ENCODE measurements at places on chromosomes 11 and 22.
A peak's percentile ranks its signal among the peaks of the same experiment; 100 is the strongest.

- DNase-seq, result no peak
These were observed 25.5 kb downstream of the DRD2 start for GRCh38 chr11:113449743-113450142.

- peak; percentile 79 for DNase-seq
These were observed 17.3 kb upstream of the SLC29A2 start for GRCh38 chr11:66388780-66389386.

GRCh38 chr11:103552086-103552485 is 442.9 kb downstream of the DYNC2H1 start:
- no peak for DNase-seq

DNA sequence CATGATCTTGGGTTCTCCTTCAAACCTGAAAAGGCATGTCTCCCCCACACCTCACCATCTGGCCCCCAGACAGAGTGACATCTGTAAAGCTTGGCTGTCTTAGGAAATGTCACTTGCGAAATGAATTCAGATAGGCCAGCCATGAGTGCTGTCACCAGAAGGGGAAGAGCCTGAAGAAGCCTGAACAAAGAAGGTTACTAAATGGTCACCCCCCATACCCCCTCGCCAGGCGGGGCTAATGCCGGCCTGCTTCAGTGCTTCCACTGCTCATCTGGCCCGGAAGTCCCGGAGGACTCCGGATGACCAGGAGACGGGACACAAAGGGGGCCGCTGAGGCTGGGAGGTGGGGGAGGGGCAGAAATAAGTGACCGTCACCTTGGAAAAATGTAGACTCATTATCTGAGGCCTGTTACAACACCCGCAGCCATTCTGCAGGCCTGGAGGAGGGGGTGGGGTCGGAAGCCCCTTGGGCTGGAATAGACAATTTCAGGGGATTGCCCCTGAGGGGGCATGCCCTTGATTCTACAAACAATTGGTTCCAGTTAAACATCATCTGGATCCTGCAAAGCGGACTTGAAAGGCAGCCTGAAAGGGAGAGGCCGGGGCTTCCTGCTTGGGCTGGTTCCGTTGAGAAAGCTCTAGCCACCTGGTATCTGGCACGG is 43.2 kb downstream of the NAT10 start:
- DNase-seq, result no peak

DNA sequence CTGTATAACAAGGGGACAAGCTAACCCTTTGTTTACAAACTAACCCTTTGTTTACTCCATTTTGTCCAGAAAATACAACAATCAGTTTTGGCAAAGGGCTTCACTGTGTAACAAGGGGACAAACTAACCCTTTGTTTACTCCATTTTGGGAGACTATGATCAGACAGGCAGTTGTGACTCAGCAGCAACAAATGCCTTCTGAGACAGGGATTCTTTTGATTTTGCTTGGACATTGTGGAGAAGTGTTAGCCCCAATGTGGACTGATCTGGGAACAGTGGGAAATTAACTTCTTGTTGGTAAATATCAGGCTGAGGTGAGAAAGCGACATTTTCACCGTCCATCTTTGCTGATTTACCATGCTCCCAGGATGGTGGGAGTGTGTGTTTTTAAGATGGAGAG is 983 bp downstream of the EHF start:
- DNase-seq, result no peak

GRCh38 chr22:37765498-37765897 is 42.2 kb upstream of the GCAT start:
- DNase-seq, result no peak

DNA sequence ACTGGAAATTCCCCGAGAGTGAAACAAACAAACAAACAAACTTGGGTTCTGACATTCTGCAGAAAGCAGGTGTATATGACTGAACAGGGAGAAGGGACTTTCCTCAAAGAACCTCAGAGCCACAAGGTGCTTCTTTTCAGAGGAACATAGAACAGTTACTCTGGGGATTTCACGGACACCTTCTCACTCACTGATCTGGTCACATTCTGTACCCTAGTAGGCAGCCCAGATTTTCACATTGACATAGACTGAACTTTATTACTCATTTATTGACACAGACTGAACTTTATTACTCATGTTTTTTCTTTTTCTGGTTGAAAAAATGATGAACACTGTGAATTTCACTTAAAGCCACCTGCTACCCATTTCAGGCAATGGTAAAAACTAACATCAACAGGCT is 263.0 kb downstream of the OPCML start:
- no peak for DNase-seq

DNA sequence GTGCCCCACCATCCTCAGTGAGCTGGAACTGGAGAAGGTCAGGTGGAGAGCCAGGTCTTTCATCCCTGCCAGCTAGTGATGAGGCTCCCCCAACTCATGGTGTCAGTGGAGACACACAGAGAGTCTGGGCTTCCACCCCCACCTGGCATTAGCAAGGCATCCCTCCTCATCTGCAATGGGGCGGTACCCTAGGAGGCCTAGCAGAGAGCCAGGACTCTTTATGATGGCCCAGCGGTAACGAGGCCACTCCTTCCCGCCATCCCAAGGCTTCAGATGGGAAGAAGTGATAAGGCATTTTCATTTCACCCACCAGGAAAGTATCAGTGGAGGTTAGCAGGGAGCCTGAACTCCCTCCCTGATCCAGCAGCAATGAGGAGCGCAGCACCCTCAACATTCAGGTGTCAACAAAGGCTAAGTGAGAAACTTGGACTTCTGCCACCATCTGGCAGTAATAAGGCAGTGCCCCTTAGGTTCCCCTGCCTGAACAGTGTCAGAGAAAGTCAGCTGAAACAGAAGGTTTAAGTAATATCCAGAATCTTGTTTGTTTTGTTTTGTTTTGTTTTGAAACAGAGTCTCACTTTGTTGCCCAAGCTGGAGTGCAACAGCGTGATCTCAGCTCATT is 40.5 kb upstream of the FBLN1 start:
- DNase-seq, result no peak

DNA sequence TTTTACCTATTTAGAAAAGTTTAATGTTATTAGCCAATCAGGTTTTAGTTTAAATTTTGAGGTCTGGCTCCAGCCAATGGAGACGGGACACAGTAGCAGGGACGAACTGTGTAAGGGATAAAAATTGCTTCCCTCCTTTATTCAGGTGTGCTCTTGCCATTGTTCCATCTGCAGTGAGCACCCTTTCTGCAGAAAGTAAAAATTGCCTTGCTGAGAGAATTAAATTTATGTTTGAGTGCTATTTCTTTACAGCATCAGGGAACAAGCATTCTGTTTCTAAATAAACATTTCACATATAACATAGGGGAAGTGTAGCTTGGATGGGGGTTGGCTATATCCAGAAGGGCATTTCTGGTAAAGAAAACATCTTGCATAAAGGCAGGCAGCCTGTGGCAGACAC is 36.4 kb upstream of the ZNRF3 start:
- no peak for DNase-seq

GRCh38 chr11:92762121-92762540 is 207.3 kb upstream of the MTNR1B start:
- no peak for DNase-seq

GRCh38 chr22:32324505-32325415 is 32.9 kb upstream of the RFPL3 start:
- DNase-seq, result no peak

DNA sequence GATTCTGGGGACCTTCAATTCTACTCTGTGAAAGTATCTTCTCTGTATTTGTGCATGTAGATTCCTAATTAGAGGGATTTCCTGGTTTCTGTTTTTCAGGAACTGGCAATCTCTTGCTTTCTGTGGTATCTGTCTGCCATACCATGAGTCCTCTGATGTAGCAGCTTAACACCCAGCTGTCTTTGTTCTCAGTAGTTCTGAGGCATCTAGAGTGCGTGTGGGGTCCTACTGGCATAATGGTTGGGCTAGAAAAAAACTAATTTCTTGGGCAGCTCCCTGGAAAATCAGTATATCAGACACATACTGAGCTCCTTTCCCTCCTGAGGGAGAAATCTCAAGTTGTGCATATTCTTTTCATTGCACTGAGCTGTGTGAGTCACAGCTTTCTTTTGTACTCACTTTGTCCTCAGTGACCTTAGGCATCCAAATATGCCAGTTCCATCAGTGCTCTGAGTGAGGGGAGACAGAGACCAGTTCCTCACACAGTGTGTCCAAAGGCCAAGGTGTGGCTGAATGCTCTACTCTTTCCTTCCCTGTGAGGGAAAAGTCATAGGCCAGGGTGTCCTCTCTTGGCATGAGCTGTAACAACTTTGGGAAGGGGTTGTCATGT is 35.5 kb upstream of the SLC22A24 start:
- DNase-seq, result no peak
